GM04503 (cell line): ENCODE measurements at places on chromosomes 11 and 22.
A peak's percentile ranks its signal among the peaks of the same experiment; 100 is the strongest.

DNA sequence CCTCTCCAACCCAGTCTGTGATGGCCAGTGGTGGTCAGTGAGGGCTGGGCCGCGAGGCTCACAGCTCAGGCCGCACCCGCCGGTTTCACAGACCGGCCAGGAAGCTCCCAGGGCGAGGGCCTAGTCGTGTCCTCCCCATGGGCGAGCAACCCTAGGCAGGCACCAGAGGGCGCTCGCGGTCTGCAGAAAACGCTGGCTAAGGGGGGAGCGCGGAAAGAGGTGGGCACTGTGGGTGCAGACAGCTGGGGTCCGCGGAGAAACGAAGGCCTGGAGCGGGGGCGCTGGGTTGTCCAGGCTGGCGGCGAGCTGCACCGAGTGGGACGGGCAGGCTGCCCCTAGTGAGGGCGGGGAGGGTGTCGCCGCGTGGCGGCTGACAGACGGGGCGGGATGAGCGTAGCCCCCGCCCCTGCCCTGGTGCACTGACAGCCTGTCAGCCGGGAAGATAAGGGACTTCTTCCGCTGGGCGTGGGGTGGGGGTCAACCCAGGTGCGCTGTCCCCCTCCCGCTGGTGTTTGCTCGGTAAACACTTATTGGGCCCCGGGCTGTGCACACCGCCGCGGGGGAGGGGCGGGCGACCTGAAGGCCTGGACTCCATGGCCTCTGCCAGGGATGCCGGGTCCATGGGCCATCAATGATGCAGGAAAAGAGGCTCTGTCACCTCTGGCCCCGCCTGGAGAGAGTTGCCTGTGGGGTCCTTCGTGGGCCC is 7.5 kb downstream of the GP1BB start:
- peak; percentile 18 for DNase-seq

- DNase-seq, result no peak
Observed at GRCh38 chr11:97890466-97890865, 1130.3 kb upstream of the CNTN5 start.

- no peak for DNase-seq
Observed at GRCh38 chr11:72639502-72640375, 34.5 kb downstream of the PDE2A start.

DNA sequence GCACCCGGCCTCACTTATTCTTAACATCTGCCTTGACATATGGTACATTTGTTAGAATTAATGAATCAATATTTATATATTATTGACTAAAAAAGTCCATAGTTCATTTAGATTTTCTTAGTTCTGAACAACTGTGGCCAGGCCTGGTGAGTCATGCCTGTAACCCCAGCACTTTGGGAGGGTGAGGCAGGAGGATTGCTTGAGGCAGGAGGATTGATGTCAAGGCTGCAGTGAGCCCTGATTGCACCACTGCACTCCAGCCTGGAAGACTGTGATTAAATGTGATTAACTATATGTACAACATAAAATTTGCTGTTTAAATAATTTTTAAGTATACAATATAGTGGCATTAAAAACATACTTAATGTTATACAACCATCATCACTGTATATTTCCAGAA is 5.6 kb downstream of the UVRAG start:
- DNase-seq, result no peak

GRCh38 chr22:34108168-34108567 is 187.9 kb upstream of the LARGE1 start:
- DNase-seq, result no peak

DNA sequence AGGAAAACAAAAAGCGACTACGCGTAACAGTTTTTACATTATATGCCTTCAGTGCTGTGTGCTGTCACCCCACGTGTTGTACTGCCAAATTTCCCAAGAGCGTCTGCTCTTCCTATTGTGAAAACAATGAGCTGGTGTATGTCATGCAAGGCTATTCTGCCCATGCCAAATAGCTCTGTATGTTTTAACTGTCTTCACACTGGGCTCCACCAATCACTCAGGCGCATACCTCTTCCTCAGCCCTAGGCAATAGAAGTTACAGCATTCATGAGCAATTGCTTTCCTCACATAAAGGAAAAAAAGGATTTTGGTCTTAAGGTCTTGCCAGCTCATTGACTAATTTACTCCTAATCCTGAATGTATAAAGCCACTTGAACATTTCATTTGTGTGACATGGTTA is 606.8 kb downstream of the NTM start:
- peak; percentile 39 for DNase-seq

DNA sequence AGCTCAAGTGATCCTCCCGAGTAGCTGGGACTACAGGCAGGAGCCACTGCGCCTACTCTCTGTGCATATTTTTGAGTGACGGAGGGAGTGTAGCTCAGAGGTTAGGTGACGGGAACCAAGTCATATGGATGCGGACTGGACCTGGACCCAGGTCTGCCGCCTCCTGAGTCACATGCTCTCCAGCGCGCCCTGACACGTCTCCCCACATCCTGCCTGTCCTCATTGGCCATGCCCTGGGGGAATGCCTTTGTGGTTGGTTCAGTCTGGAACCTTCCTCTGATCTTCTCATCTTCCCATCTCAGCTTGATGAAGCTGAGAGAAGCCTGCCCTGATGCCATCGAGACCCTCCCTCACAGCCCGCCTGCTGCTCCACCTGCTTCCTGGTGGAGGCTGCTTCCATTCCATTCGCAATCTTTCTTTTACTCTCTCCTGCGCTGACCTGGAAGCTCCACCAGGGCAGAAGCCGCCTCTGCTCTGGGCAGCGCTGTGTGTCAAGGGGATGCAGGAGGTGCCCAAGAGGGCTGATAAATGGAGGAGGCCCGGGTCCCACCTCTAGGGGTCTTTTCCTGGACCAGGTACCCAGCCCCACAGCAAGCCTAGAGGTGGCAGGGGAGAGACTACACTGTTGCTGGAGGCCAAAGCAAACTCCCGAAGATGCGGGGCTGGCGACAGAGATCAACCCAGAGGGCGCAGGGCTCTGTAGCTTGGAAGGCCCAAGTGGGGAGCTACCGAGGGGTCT is 13.9 kb upstream of the BAIAP2L2 start:
- no peak for DNase-seq

DNA sequence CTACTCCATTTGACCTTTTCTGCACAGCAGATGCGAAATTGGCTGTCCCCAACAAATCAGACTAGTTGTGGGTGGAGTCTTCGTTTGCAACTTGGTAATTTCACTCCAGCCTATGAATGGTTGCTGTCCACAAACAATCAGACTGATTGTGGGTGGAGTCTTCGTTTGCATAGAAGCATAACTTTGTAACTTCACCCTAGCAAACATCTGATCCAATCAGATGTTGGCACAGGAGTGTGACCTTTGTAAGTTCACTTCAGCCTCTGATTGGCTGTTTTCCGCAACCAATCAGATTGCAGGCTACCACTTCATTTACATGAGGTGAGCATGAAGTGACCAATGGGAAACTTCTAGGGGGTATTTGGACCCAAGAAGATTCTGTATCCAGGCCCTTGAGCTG is 16.3 kb upstream of the CABP2 start:
- no peak for DNase-seq

- DNase-seq, result peak; percentile 13
Observed at GRCh38 chr11:22920939-22921565, 60.8 kb upstream of the CCDC179 start.

GRCh38 chr11:1130276-1131032 is 27.3 kb upstream of the MUC5AC start:
- DNase-seq, result no peak

GRCh38 chr22:30273711-30274436 is 7.2 kb upstream of the OSM start:
- DNase-seq, result no peak

- no peak for DNase-seq
Observed at GRCh38 chr11:27423125-27423524, 49.5 kb downstream of the LGR4 start.

DNA sequence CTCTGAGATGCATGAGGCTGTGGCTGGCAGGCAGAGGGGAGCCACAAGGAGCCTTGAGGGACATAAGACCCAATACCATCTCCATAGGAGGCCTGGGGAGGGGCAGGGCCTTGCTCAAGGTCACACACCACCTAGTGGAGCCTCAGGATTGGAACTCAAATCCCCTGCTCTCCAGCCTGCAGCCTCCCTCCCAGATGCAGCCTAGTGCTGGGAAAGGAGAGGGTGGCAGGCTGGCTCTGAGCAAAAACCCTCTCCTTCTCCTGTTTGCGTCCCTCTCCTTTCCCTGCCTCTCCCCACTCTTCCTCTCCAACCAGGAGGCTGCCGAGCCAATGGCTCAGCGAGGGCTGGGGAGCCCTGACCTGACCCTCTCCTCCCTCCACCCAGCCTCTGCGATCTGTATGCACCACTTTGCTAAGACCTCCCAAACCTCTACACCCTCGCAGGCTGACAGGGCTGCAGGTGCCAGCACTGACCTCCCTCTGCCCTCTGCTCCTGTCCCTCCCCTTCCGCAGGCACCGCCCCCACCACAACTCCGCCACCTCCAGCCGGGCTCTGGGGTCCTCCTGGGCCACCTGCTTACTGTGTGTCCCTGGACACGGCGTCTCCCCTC is 14.7 kb downstream of the IGLL1 start:
- DNase-seq, result no peak

GRCh38 chr22:50609599-50609998 is 9.0 kb downstream of the MAPK8IP2 start:
- DNase-seq, result no peak

GRCh38 chr22:29690476-29690875 is 29.3 kb upstream of the CABP7 start:
- no peak for DNase-seq

DNA sequence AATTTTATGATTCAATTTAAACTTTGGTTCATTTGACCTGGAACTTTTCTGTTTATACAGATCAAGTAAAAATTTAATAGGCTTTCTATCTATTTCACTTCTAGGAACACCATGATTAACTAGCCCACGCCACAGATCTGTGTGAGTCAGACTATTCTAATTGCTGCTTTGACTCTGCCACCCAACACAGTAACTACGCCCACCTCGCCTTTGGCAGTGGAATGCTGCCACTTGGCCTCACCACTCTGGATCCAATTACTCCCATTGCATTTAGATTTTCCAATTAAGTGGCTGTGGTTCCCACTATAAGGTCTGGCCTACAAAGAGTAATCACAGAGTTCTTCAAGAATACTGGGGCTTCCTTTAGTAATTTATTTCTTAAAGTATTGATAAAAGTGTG is 46.6 kb upstream of the LIN7C start:
- no peak for DNase-seq

DNA sequence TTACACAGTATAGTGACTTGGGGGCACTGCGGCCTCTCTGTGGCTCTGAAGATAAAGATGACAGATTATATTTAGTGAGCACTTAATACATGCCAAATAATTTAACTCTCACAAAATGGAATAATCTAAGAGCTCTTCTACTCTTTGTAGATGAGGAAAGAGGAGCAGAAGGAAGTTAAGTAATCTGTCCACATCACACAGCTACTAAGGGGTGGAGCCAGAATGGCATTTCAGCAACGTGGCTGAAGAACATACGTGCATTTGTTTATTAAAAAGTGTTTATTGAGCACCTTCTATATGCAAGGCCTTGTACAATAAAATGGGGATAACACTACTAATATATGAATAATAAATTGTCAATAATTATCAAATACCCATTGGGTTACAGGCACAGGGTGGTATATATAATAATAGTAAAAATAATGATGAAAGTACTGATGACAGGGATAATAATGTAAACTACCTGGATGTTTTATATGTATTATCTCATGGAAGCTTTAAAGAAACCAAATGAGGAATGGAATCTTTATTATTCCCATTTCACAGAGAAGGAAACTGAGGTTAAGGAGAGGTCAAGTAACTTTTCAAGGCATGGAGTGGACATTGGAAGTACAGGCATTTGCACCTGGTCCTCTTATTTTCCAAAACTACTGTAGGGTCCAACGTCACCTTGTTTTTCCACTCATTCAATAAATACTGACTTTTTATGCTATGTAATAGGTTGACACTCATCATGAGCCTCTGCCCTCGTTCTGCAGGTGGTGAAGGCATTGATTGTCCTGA is 38.0 kb upstream of the IL17RA start:
- DNase-seq, result no peak

DNA sequence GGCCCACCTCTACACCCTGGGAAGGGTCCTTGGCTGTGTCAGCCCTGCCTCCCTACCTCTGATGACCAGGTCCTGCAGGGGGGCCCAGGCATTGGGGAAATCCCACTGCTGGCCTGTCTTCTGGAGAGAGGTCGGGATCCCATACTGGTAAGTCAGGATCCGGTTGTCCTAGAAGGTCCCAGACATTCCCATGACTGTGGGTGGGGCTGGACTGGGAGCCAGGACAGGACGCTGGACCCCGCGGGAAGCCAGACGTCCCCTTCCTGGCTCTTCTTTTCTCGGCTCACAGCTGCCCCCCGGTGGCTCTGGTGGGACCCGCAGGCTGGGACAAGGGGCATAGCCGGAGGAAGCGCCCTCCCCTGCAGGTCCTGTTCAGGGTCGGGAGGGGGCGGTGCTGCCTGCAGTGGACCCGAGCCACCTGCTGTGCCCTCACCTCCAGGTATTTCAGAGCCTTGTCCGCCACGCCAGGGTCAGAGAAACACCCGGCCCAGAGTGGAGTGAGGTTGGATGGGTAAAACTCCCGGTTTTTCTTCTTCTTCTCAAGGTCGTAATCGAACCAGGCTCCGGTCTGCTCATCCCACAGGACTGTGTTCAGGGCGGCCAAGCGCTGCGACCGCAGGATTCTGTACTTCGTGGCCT is 20.0 kb downstream of the TREH start:
- peak; percentile 22 for DNase-seq

GRCh38 chr22:47933226-47933625 is 1170.8 kb downstream of the TBC1D22A start:
- DNase-seq, result no peak

- no peak for DNase-seq
Observed at GRCh38 chr11:1228921-1229451, 6.1 kb downstream of the MUC5B start.

DNA sequence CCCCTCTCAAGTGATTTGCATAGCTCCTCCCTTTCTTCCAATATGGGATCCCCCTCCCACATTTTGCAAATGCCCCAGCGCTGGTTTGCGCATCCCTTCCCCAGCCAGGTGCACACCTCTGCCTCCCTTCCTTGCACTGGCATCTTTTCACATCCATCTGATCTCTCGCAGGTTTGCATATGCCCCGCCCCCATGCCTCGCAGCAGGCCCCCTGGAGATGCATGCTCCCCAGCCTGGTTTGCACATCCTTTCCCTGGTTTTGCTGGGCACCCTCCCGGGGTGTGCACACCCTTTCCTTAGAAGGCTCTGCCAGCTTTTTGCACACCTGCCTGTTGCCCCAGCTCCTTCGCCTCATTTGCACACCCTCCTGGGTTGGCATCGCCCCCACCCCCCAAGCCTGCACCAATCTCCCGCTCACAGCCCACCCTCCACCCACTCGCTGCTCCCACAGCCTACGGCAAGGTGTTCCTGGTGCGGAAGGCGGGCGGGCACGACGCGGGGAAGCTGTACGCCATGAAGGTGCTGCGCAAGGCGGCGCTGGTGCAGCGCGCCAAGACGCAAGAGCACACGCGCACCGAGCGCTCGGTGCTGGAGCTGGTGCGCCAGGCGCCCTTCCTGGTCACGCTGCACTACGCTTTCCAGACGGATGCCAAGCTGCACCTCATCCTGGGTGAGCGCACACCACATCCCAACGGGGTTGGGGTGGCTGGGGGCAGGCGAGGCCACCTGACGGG is 917 bp downstream of the RPS6KA4 start:
- DNase-seq, result no peak
